ENCODE measurements at places on chromosomes 2 and 18.
A peak's percentile ranks its signal among the peaks of the same experiment; 100 is the strongest.

GRCh38 chr2:137802038-137802437 lies 162.2 kb upstream of the HNMT start:
- no peak for DNase-seq

- DNase-seq = no peak
Measured at GRCh38 chr18:75775121-75775520, 347.6 kb upstream of the SMIM21 start.

DNA sequence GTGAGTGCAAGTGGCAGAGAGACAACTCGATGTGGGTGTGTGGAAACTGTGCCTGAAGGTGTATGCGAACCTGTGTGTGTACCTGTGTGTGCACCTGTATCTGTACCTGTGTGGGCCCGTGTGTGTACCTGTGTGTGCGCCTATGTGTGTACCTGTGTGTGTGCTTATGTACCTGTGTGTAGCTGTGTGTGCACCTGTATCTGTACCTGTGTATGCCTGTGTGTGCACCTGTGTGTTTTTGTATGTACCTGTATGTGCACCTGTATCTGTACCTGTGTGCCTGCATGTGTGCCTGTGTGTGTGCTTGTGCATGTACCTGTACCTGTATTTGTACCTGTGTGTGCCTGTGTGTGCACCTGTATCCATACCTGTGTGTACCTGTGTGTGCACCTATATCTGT lies 150.6 kb downstream of the MYT1L start:
- no peak for DNase-seq

GRCh38 chr2:65107530-65107929 lies 22.4 kb downstream of the RAB1A start:
- DNase-seq = no peak

DNA sequence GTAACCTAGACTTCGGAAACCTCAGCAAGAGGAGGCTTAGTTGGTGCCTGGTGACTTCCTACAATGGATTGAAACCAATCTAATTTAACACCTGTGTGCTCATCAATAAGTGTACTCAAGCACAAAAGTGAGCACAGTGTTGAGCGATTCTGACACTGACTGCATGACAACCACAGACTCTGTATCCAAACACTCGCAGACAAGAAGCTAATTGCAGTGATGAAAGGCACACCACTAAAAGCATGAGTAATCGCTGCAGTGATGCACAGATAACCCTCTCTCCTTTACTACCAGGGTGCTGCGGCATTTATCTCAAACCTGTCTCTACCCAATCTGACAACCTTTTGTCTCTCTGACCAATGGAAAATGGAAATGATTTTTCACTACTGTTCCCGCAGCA lies 168.1 kb downstream of the AFF3 start:
- no peak for DNase-seq

DNA sequence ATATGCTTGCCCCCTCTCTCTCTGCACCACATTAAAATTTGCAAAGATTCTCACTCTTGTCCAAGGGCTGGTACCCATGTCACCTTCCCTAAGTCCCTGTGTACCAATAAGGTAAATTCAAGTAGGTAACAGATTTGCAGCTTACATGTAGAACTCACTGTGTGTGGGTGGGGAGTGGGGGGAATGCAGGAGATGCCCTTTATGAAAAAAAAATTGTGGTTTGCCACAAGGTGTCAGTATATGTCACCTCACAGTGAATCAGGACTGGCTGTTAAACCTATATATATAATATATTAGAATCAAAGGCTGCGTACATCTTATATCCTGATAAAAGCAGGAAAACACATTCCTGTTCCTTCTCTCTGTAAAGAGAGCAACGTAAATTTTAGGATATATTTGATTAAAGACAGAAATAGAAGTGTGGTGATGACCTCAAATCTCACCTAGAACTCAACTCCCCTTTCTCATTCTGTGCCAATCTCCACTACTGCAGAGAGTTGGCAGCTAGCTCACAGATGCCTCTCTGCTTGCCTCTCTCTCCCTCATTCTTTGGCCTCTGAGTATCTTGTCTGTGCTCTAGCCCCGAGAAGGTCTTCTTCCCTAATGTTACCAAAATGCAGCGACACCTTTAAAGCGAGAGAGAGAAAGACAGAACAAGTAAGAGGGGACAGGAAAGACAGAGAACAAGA lies 536 bp downstream of the XDH start:
- DNase-seq = no peak

DNA sequence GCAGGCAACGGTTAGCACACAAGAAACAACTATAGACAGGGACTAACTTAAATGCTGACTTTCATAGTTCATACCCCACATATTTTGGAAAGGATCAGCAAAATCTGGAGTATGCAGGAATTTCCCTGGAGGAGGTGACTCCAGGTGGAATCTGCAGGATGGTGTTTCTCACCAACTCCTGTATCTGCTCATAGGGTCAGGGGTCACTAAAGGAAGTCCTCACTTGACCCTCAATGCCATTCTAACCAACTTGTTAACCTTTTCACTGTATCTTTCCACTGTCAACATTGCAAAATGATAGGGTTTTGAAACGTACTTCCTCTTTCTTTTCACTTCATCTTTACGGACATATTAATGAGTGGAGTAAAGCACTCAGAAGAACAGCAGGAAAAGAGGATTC lies 207.0 kb upstream of the CXCR4 start:
- peak; percentile 85 for DNase-seq

DNA sequence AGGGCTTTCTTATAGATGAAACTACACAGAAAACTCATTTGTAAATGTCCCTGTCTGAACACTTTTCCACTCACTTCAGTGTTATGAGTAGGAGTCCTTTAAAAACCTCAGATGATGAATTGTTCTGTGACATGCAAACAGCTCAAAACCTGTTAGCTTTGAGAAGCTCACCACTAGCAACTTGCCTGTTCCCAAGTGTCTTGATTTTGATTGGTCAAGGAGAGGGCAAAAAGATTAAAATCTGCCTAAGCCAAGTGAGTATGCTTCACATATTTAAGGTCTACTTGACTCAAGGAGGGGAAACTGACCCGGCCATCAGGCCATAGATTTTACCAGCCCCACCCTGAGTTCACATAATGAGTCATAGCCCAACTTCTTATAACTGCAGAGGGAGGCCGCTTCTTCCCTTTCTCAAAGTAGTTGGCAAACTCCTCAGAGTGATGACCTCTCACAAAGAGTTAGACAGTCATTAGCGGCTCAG lies 45.2 kb upstream of the MEIS1 start:
- peak; percentile 1 for DNase-seq

GRCh38 chr18:11042247-11042646 lies 107.1 kb downstream of the PIEZO2 start:
- no peak for DNase-seq

GRCh38 chr2:8889978-8890377 lies 52.6 kb upstream of the KIDINS220 start:
- no peak for DNase-seq

GRCh38 chr2:30871440-30871839 lies 64.2 kb upstream of the CAPN13 start:
- no peak for DNase-seq

GRCh38 chr2:196489371-196489770 lies 150.1 kb upstream of the CCDC150 start:
- no peak for DNase-seq

GRCh38 chr2:34365932-34366331 lies 766.8 kb upstream of the FAM98A start:
- DNase-seq = no peak

GRCh38 chr18:51017140-51017879 lies 12.7 kb upstream of the SMAD4 start:
- no peak for DNase-seq

DNA sequence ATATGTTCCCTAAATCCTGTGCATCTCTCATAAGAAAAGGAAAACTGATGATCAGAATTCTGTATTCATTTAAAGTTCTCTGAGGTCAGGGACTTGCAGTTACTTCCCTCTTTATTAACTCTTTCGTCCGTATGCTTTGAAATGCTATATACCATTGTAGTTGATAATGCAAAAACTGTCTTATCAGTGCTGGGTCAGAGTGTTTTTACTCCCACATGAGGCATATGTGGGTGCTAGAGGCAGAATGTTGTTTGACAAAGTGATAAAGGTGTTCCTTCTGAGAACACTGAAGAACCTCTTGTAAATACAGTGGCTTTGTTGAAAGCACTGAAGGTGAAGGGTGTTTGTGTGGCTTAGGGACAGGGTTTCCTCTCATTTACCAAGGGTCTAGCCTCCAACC lies 136.5 kb upstream of the NFATC1 start:
- no peak for DNase-seq

DNA sequence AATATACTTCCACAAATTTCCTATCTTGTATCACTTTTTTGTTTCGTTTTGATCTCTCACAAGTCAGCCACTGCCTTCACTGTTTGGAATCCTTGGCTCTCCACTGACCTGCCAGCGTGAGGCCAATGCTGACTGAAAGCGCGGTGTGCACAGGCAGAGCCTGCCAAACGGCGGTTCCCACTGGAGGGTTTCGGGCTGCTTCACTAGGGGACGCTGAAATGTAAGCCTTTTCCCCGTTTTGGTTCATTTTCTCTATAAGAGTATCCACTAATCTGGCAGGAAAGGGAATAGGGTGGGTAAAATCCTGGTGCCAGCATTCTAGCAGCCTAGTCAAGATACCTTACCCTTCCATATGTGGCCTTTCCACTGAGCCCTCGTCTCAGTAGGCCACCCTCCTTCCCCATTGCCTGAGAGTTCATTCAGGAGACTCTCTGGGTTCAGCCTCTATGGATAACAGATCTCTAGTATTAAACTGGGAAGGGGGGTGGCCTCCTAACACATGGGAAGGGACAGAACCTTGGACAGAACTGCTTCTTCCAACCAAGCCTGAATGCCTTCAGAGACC lies 91.5 kb downstream of the DYM start:
- no peak for DNase-seq

DNA sequence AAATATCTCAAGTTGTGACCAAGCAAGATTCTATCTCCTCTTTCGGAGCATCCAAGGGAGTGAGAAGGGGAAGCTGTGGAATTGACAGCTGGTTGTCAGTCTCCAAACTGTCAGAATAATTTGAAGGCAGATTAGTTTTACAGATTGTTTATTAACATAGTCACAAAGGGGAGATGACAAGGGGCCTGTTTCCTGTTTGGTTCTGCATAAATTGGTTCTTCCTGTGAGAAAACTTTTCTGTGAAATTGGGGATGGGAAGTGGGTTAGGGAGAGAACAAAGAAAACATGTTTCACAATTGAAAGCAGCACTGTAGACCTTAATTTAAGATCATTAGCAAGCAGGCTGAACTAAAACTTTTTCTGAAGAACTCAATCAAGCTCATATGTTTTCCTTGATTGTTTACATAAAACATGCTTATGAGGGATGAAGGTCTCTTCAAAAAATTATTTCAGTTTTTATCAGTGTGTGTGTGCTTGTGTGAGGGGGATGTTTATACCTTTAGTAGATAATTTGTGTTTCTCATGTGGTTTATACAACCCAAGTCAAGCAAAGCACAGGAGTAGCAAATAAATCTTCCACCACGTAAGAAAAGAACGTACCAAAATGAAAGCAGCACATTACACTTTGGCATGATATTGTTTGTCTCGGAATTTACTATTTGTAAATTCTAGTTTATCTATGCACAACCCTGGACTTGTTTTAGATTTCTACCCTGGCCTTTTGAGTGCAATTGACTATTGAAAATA lies 604.9 kb upstream of the CDH2 start:
- no peak for DNase-seq

DNA sequence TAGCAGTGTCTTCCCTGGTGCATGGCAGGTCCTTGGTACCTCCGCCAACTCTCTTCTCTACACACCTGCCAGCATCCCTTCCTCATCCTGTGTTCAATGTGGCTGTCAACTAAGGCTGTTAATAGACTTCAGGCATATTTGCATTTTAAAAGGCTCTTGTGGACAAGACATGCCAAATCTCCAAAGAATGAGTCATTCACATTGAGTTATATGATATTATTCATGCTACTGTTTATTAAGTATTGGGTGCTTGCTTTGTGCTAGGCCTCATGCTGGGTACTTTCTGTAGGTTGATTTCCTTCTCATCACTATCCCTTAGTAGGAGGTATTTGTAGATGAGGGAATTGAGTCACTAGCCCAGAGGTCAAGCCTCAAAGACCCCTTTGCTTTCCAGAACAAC lies 5.2 kb downstream of the MYO1B start:
- DNase-seq = no peak

DNA sequence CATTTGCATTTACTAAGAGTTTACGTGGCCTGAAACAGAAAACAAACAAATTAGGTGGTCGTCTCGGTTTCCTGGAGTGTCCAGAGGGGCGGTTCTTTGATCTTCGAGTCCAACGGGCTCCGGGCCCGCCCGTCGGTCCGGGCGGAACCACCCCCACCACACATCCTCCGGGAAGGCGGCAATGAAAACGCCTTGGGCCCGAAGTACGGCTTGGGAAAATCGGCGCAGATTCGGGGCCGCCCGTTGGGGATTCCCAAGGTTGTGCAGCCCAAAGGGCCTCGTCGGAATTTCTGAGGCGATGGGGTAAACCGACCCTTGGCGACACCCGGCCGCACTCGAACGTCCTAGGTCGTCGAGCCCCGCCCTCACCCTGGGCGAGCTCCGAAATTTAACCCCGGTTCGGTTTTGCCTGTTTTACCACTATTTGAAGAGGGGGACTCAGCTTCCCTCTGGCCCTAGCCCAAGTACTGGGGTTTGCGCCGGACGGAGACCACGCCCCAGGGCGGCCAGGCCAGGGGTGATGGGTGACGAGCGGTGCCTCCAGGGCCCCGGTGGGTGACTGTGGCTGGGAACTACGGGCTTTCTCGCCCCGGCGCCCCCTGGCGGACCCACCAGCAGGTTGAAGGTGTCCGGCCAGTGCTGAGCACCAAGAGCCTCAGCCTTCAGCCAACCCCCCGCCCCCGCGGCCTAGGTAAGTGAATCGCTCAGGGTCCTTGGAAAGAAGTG lies 1.9 kb upstream of the CFAP53 start:
- peak; percentile 79 for DNase-seq

GRCh38 chr18:40096675-40097074 lies 1858.4 kb upstream of the PIK3C3 start:
- DNase-seq = no peak

- DNase-seq = no peak
Measured at GRCh38 chr2:39024833-39025232, 96.0 kb downstream of the SOS1 start.

DNA sequence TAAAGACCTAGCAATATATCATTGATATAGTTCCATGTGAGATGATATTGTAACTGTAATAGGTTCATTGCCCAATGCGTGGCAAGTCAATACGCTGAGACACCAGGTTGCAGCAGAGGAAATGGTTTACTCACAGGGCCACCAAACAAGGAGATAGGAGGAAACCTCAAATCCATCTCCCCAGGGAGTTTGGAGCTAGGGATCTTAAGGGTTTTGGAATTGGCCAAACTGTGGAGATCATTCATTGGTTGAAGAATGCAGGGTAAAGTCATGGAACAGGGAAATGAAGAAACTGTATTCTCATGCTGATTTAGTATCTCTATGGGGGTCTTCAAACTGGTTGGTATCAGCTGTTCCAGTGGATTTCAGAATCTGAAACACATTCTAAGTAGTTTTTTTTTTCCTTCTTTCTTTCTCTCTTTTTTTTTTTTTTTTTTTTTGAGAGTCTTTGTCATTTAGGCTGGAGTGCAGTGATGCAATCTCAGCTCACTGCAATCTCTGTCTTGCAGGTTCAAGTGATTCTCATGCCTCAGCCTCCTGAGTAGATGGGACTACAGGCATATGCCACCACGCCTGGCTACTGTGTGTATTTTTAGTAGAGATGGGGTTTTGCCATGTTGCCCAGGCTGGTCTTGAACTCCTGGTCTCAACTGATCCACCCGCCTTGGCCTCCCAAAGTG lies 30.7 kb upstream of the PPM1B start:
- peak; percentile 32 for DNase-seq
